Stimulated activated CD8-positive, alpha-beta memory T cell treated with anti-CD3 and anti-CD28 coated beads, Interleukin-4, amount 100 ng/mL, for 1 hour (primary cell): ENCODE measurements at places on chromosomes 5 and 9.

DNA sequence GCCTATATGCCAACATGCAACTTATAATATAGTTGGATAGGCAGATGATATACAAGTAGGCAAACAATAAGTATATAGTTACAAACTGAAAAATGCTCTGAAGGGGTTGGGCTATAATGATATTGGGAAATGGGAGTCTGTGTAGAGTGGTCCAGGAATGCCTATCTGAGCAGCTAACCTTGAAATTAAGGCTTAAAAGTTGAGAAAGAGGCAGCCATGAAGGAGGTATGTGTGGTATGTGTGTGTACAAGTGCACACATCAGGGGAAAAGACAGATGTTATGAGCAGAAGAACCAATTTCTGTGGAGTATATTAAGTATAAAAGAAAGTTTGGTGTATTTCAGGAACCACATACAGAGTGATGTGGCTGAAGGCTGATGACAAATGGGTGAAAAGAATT lies 154.9 kb upstream of the PAPPA start:
- no peak for DNase-seq

- no peak for DNase-seq
Observed at GRCh38 chr5:38697013-38697412, 140.6 kb upstream of the LIFR start.

DNA sequence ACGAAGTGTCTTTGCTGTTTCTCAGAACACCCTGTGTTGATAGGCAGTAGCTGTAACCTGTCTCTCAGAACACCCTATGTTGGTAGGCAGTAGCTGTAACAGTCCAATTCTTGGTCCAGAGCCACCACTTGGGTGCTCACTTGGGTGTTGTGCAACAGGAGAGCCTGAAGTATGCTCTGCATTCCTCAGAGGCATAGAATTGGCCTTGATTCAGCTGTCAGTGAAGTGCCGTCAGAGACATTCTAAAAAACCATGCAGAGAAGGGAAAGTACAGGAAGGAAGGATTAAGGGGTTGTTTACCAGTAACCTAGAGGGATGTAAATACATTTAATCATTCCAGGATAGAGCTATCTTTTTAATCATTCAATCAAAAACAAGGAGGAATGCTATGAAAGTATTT lies 231.2 kb downstream of the ARRDC3 start:
- DNase-seq = no peak

DNA sequence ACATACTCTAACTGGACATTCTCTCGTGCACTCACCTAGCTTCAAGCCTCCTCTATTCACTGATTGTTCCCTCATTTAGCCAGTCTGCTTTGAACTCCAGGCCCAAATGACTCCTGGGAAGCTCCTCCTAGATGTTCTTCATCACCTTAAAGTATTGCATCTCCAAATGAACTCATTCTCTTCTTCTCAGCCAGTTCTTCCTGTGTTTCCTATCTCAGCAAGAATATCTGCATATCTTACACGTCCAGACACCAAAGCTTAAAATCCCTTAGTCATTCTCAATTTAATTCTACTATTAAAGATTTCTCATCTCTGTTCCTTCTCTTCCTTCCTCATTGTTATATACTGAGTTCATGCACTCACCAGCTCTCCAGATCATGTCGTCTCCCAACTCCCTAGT lies 118.6 kb upstream of the DAB2 start:
- no peak for DNase-seq

DNA sequence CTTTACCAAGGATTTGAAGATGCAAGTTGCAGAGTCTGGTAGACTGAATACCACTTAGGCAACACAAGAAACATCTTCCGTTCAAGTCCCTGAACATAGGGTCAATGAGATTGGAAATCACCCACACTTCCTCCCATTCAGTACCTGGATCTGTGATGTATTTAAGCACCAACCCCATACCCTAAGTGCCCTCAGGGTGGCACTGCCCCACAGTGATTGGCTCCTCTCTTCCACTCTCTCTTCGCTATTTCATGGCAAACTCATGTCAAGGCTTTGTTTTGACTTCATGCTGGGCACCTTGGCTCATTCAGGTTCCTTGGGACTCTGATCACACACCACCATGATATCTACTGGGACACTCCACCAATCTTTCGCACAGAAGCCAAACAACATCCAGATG lies 53.7 kb downstream of the GGTA1 start:
- no peak for DNase-seq

DNA sequence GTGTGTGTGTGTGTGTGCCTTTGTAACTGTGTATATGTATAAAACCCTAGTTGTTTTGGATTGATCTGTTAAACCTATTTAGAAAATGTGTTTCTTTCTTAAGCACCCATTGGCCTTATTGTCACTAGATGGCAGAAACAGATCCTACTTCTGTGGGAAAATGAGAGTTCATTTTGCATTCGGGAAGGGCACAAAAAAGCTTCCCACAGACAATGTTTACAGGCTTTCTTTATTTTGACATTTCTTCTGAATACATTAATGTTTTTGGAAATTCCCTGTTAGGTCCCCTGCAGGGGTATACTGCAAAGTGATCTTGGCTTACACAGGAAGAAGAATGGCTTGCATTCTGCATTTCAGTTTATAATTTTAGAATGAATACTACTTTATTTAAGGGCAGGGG lies 481.8 kb upstream of the ARRDC3 start:
- no peak for DNase-seq

- no peak for DNase-seq
Observed at GRCh38 chr9:99822109-99822805, 572 bp downstream of the NR4A3 start.

DNA sequence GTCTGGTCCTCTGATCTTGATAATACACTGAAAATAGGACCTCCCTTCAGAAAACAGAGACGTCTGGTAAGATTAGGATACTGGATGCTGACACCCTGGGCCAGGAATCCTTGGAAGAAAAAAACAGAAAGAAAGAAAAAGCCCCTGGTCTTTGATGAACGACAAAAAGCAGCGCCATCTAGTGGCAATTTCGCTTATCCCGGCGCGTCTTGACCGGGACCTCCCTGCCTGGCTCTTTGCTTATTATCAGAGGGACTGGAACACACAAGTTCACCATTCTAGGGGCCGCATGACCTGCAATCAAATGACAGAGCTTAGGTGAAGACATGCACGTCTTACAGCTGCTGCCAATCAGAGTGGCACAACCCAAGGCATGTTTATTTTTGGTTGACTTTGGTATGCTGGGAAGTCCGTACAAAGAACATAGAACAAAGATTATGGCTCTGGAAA lies 114.9 kb upstream of the NFIB start:
- DNase-seq = no peak

GRCh38 chr9:119195521-119195920 lies 173.7 kb downstream of the BRINP1 start:
- DNase-seq = no peak

GRCh38 chr5:81301271-81302015 lies at the start of gene ZCCHC9:
Gene ZCCHC9 (plus strand): TSS chr5:81301587. CDS start chr5:81304758, 3,171 bp downstream.
- peak; percentile 90 for DNase-seq

GRCh38 chr5:126811515-126812198 lies 34.7 kb downstream of the LMNB1 start:
- DNase-seq = no peak

- DNase-seq = no peak
Observed at GRCh38 chr9:31608416-31608815, 776.0 kb upstream of the ACO1 start.

GRCh38 chr9:128096616-128097536 lies 28.8 kb downstream of the SLC25A25 start:
- DNase-seq = no peak

GRCh38 chr5:27312291-27312893 lies 274.0 kb upstream of the CDH9 start:
- no peak for DNase-seq

DNA sequence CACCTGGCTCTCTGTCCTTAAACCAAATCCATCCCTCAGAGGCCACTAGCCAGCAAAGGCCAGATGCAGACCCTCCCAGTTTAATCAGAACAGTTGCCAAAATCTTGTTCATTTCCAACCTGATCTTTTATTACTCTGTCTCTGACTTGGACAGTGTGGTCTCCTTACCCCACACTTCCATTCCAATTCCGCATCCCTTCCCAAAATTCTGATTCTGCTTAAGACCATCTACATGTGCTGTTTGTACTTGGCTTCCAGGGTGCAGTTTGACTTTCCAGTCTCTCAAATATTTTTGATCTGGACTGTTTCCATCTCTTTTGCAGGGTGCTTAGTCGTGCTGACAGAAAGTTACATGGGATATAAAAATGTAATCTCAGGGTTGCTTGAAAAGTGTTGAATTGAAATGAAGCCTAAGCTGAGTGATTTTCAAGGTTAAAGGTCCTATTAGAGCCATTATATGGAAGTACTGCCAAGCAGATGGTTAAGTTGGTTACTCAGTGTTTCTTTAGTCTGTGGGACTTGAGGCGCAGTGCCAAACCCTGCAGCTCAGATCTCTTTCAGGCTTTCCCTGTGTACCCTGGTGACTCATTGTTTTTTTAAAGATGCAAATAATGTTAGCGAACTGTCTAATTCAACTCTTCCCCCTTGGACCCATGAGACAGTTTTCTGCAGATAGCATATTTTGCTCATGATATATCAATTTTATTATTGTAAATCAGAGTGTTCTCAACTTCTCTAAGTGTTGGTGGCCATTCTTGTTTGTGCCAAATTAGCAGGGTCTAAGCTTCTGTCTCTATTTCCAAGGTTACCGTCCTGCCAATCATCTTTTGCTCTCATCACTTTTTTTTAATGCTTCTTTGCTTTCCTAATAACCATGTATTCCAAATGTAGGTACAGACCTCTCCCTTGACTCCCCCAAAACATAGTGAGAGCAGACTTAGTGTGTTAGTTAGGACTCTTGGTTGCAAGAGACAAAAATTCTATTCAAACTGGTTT lies 18.2 kb upstream of the DCP2 start:
- no peak for DNase-seq

DNA sequence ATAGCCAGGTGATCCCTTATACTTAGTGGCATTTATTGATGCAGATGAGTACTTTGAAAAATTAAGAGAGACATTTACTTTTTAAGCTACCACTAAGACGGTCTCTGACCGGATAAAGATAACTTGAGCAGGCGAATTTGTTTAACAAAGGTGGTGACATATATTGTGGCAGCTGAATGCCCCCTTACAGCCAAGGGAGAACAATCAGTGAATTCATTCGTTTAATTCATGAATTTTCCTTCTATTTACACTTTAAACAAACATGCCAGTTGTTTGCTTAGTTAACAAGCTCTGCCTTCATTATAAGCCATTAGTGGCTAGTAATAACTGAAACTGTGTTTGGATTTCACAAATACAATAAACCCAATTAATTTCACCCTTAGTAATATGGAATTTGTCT lies 187.1 kb downstream of the AOPEP start:
- DNase-seq = no peak

GRCh38 chr5:127072861-127073846 lies at the start of gene C5orf63:
Gene C5orf63 (minus strand): TSS chr5:127073502. CDS start chr5:127058995, 14,507 bp downstream.
- DNase-seq = peak; percentile 16

GRCh38 chr5:173924899-173925298 lies 36.8 kb downstream of the CPEB4 start:
- DNase-seq = no peak

GRCh38 chr9:136543830-136544547 lies 1.9 kb downstream of the NOTCH1 start:
- no peak for DNase-seq

GRCh38 chr5:142969624-142970439 lies 199.7 kb downstream of the ARHGAP26 start:
- no peak for DNase-seq

- no peak for DNase-seq
Observed at GRCh38 chr5:98872674-98873073, 56.1 kb downstream of the CHD1 start.

- DNase-seq = peak; percentile 84
Observed at GRCh38 chr9:128786681-128787601, at the start of gene TBC1D13. Gene TBC1D13 (plus strand): TSS chr9:128787253. CDS start chr9:128787354, 101 bp downstream.

GRCh38 chr5:137119321-137119720 lies 379.8 kb downstream of the SPOCK1 start:
- no peak for DNase-seq

- no peak for DNase-seq
Observed at GRCh38 chr5:32231241-32231640, 57.1 kb upstream of the GOLPH3 start.

DNA sequence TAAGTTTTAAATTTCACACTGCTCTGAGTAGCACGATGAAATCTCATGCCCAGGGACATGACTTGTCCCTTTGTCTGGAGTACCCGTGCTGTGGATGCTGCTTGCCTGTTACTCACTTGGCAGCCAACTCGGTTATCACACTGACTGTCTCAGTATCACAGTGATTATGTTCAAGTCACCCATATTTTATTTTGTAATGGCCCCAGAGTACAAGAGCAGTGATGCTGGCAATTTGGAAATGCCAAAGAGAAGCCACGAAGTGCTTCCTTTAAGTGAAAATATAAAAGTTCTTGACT lies 22.8 kb upstream of the SCGB3A2 start:
- no peak for DNase-seq

DNA sequence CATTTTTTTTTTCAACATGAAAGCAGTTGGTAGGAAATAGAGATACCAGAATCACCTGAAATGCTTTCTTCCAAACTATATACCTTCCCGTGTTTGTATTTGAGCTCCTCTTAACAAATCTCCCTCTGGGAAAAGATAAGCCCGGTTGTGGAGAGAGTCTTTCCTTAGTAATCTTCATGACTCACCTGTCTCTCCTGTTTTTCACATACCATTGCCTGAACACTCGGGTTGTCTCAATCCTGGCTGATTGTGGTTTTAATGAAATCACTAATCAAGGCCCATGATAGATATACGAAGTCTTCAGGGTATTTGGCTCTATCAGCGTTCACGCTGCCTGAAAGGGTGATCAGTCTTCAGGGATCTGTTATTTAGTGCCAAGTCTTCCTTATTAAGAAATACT lies 136.7 kb downstream of the MAN2A1 start:
- DNase-seq = no peak

DNA sequence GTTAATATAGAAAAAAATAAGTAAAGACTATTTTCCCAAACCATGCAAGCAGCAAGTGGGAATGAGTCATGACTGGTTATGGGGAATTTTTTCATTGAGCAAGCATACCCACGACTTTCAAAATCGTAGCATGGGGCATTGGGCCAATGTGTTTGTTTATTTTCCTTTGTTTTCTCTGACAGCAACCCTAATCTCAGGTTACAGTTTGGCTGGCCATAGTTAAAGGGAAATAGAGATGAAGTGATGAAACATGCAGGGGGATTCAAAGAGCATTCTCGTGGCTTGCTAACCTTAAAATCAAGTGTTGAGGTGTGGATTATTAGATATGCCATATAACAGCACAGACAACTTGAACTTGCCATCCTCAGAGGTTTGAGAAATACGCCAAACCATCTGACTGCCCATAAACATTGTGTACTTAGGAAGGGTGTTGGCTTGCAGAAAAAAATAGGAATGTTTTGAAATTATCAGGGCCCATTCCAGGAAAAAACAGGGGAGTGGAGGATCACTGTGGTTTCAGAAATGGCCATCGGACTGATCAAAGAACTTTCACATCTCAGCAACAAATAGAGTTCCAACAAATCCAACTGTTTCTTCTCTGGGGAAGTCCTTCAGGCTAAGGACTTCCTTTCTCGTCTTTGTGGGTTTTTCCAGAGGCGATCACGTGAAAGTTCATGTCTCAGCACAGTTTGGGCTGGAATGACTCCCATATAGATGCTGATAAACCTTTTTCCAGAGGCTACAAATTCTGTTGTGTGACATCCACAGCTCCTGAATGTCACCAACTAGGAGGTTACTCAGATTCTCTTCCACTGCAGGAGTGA lies 259.1 kb downstream of the SYK start:
- DNase-seq = no peak

GRCh38 chr5:175883506-175883905 lies 12.1 kb downstream of the CPLX2 start:
- DNase-seq = no peak
